CD4-positive, alpha-beta T cell treated with Interleukin-21 for 1 hour (primary cell): ENCODE measurements at places on chromosomes 4 and X.
A peak's percentile ranks its signal among the peaks of the same experiment; 100 is the strongest.

DNA sequence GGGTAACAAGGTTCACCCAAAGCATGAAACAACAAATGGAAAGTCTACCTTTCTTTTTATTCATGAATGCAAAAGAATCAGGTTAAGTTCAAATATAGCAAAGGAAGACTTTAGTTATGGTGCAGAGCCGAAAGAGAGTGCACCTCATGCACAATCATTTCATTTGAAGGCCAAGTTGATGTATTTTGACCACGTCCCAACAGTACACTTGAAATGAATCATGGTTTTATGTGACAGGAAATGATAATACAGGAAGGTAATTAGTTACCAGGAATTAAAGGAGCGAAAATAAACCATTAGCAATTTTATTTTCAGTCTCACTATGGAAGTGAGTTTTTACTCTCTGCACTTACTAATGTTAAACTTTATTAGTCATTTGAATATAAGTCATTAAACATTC is 281.2 kb upstream of the DIAPH2 start:
- DNase-seq = no peak

DNA sequence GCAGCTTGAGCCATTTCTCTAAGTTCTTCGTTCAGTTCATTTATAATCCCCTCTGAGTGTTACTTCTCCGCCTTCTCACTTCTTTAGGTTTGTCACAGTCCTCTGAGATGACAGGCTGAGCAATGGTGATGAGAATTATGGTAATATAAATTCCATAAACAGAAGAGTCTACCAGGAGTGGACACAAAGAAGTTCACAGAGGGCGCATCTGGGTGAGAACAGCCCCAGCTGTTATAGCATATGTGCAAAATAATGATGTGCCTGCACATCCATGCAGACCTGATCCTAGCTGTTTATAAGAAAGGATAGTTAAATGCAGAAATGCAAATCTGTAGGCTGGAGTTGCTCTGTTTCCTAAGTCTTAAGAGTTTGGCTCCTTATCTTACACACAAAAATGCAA is 377.5 kb downstream of the KCNIP4 start:
- DNase-seq = no peak

DNA sequence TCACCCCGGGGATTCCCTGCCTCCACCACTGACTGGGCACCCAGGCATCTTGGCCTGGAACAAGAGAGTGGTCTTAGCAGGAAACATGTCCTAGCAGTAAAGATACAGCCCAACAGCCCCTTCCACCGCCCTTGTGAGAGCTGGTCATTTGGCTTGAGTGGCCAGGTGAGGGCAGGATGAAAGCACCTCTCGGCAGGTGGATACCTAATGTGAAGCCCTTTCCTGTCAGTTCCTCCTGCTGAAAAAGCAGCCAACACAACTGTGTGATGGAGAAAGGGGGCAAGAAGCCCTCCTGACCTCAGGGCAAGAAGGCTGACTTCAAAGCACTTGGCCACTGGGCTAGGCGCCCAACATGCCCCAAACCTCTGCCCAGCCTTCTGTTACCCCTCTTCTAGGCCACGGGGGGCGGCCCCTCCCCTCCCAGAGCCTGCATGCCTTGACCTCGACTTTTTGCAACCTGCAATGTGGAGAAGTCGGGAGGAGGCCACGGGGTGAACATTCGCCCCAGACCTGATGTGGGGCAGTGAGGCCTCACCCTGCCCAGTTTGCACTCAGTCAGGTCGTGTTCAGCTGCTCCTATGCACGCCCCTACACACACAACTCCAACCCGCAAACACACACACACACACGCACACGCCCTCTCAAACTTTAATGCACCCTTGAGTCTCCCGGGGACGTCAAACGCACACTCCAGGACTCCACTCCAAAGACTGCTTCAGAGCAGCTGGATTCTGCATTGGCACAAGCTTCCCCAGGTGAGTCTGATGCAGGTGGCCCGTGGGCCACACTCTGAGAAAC is 1.1 kb downstream of the LGI2 start:
- no peak for DNase-seq

DNA sequence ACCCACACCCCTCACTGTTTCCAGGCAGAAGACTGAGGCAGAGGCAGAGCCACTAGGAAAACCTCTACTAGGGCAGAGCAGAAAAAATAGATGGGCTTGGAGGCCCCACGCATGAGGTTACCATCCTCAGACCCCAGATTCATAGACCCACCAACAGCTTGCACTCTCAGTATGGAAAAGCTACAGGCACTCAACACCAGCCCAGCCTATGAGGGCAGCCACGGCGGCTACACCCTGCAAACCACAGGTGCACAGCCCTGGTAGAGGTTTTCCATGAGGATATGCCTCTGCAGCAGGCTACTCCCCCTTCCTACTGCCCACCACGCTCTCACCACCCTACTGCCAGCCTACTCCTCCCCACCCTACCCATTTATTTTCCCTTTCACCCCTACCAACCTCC is 235.1 kb downstream of the CWH43 start:
- no peak for DNase-seq

DNA sequence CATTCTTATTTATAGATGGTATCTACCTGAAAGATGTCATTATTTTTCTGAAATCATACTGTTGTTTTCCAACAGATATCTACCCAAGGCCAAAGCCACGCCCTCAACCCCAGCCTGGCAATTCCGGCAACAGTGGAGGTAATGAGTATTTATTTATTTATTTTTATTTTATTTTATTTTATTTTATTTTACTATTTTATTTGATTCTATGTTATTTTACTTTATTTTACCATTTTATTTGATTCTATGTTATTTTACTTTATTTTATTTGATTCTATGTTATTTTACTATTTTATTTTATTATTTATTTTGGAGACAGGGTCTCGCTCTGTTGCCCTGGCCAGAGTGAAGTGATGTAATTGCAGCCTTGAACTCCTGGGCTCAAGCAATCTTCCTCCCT is 37.7 kb downstream of the XG start:
- no peak for DNase-seq

- DNase-seq = peak; percentile 67
Observed at GRCh38 chr4:26985873-26986272, 125.2 kb downstream of the STIM2 start.

- DNase-seq = no peak
Observed at GRCh38 chrX:20414762-20415445, 148.2 kb upstream of the RPS6KA3 start.

GRCh38 chr4:8856835-8857621 is 14.6 kb downstream of the HMX1 start:
- DNase-seq = no peak

GRCh38 chr4:63729519-63729918 is 679.7 kb downstream of the TECRL start:
- no peak for DNase-seq

DNA sequence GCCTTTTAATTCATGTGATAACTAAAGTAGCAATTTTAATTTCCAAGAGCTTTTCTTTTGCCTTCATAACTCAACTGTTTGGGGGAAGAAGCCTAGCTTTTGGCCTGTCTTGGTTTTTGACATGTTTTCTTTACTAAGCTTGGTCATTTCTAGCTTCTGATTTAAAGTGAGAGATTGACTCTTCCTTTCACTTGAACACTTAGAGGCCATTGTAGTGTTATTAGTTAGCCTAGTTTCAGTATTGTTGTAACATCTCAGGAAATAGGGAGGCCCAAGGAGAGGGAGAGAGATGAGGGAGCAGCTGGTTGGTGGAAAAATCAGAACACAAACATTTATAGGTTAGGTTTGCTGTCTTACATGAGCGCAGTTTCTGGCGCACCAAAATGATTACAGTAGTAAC is 44.8 kb downstream of the DCLK2 start:
- no peak for DNase-seq

- DNase-seq = no peak
Observed at GRCh38 chr4:181148470-181148869, 1094.7 kb upstream of the TENM3 start.

GRCh38 chrX:44035571-44035970 is 62.4 kb upstream of the NDP start:
- DNase-seq = no peak

GRCh38 chr4:165699055-165699454 is 174.0 kb upstream of the TLL1 start:
- no peak for DNase-seq

DNA sequence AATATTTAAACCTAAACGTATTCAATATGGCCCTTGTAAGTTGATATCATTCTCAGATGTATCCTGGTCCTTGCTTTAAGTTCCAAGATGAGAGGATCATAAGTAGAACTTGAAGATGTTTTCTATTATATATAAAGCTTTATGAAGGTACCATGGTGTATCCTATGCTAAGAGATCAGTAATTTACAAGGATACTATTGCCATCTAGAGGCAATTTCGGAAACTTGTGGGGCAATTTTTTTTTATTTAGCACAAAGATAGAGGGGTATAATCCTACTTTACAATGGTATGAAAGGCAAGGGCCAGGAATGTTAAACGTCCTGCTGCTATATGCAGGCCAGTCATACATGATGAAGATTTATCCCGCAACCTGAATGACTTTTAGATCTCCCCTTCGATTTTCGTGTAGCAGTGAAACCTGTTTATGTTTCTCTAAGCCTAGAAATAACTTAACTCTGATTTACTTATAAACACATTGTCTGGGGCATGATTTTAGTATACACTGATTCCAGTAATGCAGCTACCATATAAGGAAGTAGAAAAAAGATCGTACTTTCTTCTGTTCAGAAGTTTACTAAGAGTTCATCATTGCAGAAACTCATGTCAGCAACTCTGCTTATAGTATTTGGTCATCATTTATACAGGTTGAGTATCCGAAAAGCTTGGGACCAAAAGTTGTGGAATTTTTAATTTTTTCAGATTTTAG is 2.6 kb downstream of the SLC25A31 start:
- peak; percentile 3 for DNase-seq

DNA sequence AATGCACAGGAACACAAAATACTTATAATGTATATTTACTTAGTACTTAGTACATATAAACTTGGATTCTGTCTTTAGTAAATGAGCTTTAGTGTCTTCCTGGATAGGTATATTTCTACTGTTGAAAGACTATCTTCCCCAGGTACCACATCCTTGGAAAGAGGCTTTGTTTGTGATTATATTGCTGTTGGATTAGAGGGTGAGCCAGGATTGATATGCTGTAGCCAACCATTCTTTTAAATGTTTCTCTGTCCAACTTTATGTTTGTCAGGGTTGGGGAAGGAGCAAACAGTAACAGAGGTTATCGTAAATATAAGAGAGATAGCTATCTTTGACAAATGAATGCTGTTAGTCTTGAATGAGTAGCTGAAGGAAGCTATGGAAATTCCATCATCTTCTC is 213.2 kb downstream of the SPRY1 start:
- DNase-seq = no peak

- DNase-seq = no peak
Observed at GRCh38 chr4:114393295-114394038, 205.1 kb upstream of the UGT8 start.

- DNase-seq = no peak
Observed at GRCh38 chr4:7261087-7261486, 68.7 kb downstream of the SORCS2 start.

- DNase-seq = no peak
Observed at GRCh38 chr4:90841676-90842075, 714.5 kb downstream of the CCSER1 start.

GRCh38 chrX:11080741-11081305 is 30.3 kb upstream of the HCCS start:
- DNase-seq = no peak

- no peak for DNase-seq
Observed at GRCh38 chr4:8867624-8868320, 3.9 kb downstream of the HMX1 start.

DNA sequence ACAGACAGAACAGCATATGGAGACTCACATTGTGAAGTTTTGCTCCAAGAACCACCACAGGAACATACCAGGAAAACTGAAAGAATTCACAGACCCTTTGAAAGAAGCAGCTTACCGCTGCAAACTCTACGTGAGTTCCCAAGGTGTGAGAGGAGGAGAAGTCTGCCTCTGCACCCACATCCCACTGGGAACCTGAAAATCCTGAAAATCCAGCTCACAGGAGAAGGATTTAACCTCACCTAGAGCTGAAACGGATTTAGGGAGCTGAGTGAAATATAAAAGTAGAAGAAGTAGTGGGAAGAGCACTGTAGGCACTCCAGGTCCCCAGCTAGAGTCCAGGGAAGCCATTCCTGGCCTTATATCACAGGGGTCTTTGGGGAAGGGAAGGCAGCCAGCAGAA is 80.0 kb downstream of the FHIP1A start:
- no peak for DNase-seq
